KG1 (cell line): ENCODE measurements at places on chromosomes 2 and 18.

DNA sequence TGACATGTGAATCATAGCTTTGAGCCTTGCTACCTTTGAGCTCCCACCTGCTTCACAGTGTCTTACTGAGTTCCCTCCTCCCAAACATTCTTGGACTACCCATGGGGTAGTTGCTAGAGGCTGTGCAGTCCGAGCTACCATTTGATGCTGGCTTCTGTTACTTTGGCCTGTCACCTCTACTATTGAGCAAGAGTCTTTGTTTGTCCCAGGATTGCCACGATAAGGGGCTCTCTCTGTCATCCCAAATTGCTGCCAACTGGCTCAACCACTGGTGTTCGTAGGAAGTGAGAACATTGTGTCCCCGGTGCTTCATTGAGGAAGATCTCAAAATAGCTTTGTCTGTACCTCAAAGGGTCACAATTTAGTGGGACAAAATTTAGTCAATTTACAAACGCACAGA lies 59.1 kb upstream of the PAX8 start:
- no peak for DNase-seq

DNA sequence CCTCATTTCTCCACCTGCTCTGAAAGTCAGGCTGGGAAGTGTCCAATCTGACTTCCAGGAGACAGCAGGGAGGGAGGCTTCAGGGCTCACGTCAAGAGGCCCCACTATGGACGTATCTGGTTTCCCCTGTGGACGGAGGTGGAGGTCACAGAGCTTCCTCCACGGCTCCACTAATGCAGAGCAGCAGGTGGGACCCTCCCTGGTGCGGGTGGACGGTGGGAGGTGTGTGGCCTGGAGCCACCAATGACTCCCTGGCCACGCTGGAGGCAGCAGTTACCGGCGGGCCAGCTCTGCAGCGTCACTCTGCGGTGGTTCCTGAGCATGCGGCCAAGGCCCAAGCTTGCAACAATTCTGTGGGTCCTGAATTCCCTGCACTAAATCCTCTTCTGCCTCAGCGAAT lies 9.0 kb downstream of the CRACDL start:
- no peak for DNase-seq

DNA sequence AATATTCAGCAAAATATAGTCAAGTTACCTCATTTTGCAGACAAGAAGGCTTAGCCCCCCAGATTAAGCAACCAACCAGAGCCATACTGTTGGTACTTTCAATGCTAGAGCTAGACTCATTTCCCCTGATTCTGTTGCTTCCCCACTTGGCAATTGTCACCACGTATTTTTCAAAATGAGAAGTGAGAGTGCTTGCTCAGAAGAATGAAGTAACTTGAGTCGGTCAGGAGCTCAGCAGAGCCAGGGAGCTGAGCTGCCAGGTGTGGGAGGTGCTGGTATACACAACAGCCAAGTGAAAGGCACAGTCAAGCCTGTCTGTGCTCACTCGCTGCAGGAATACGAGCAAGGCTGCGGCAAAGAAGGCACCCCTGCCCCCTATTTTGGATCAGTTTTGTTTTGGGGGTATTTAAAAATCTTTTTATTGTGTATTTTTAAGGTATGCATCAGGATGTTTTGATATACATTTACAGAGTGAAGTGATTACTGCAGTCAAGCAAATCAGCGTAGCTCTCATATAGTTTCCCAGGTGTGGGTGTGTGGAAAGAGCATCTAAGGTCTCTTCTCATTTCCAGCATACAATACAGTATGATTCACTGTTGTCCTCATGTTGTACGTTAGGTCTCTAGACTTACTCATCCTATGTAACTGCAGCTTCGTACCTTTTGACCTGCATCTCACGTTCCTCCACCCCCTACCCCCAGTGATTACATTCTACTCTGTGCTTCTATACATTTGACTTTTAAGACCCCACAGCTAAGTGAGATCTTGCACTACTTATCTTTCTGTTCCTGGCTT lies 62.4 kb downstream of the MRPS9 start:
- no peak for DNase-seq

DNA sequence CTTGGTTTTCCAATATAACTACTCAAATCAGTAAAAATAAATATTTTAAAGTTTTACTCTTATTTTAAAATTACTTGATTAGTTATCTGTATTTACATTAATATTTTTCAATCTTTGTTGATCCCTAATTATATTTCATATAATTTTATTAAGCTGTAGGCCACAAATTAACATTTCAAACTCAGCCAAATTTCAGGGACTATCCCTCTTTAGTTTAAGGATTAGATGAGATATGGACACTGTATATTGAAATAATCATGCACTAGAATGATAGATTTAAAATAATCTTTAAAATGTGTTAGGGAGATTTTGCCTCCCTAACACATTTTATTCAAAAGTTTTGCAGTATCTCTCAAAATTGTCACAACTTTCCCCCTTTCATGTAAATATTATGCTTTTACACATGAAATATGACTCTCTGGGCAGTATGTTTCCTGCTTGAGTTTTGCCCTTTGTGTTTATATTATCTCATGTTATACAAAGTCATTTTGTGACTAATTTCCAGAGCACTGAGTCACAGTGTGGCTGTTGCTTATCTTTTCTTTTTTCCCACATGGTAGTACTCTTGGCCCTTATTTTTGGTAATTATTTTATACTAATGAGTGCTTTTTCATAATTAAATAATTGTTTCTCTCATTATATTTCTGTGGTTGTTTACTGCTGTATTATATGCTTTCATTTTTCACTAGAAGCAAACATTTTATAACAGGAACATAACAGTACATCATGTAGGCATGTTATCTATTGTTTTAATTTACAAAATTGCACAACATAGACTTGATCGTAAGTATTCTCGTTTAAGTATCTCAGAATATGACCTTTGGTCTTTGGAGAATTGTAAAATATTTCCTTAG lies 1.2 kb downstream of the TFPI start:
- no peak for DNase-seq

GRCh38 chr2:88563129-88563528 lies 64.1 kb downstream of the EIF2AK3 start:
- no peak for DNase-seq

DNA sequence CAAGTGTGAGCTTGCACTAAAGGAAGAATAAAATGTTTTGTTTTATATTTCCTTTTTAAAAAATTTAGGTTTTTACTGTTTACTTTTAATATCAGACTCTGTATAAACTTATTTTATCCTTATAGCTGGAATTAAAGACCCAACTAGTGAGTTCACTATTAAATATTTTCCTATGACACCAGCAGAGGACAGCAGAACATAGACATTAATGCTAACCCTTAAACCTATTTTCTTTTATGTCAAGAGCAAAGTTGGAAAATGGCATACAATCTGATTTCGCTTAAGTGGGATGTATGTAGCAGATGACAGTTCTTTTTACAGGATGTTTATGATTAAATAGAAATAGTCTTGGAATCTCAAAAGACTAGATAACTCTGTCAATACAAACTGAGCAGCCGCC lies 188.2 kb upstream of the XIRP2 start:
- DNase-seq = no peak

GRCh38 chr2:109481196-109481555 lies 132.6 kb downstream of the SEPTIN10 start:
- DNase-seq = no peak

DNA sequence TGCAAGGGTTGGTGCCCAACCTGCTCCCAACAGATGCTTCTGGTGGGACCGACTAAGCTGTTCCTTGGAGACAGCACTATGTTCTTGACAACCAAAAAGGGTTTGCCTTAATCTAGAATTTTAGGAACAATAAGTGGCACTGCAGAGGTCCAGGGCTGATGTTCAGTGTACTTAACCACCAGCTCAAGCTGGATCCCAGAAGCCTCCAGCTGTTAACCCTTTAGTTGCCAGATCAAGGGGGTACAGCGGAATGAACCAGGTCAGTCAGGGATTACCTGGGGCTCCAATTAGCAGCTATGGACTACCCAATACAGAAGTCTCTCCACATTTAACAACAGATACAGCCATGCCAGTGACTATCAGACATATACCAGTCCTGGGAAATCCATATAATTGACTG lies 3.5 kb downstream of the GPR75 start:
- no peak for DNase-seq

DNA sequence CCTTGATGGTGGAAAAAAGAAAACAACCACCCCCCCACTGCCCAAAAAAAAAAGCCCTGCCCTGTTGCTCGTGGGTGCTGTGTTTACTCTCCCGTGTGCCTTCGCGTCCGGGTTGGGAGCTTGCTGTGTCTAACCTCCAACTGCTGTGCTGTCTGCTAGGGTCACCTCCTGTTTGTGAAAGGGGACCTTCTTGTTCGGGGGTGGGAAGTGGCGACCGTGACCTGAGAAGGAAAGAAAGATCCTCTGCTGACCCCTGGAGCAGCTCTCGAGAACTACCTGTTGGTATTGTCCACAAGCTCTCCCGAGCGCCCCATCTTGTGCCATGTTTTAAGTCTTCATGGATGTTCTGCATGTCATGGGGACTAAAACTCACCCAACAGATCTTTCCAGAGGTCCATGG lies 28.0 kb downstream of the MAL start:
- no peak for DNase-seq

DNA sequence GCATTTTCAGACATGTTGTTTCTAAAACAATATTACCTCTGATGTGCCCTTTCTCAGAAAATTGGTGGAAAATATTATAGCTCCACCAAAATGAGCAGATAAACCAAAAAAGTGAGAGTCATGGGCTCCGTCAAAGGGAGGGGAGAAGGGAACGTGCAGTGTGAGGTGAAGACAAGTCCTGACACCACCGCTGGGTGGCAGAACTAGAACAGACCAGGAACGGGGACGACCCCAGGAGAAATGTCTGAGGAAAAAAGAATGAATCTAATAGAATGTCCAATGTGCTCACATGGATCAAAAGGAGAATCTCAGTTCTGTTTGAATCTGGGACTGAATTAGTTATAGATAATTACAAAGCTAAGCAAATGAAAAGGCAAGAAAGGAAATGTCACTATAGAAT lies 22.6 kb upstream of the BCL2 start:
- DNase-seq = no peak

DNA sequence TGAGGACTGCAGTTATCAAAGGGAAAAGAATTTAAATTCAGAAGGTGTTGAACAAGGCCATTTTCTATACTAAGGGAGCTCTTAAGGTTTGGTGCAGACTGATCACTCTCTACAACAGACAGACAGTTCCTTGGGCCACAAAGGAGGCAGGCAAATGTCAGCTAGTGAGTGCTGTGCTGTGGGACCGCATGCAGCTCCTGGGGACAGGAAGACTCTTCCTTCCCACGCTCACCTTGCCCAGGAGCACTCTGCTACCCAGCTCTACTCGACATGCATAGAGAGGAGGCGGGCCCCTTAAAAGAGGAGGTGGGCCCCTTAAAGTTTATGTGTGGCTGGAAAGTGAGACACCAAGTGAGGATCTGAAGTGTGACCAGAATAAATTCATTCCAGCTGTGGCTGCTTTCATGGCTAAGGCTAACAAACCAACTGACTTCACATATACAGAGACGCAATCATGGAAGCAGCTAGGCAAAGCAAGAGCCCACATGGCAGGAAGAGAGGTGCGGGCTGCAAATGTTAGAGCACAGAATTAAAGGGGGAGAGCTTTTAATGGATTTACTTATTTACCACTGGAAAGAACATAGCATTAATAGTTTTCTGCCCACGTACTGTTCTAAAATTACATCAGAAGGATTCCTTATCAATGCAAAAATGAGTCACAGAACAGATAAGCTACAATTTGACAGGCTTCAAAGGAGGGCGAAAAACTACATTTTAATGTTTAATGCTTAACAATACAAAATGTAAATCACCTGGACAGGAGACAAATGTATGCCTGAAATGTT lies 101.4 kb upstream of the RNU4ATAC start:
- DNase-seq = no peak

GRCh38 chr2:222451224-222451674 lies 26.9 kb downstream of the SGPP2 start:
- DNase-seq = no peak

DNA sequence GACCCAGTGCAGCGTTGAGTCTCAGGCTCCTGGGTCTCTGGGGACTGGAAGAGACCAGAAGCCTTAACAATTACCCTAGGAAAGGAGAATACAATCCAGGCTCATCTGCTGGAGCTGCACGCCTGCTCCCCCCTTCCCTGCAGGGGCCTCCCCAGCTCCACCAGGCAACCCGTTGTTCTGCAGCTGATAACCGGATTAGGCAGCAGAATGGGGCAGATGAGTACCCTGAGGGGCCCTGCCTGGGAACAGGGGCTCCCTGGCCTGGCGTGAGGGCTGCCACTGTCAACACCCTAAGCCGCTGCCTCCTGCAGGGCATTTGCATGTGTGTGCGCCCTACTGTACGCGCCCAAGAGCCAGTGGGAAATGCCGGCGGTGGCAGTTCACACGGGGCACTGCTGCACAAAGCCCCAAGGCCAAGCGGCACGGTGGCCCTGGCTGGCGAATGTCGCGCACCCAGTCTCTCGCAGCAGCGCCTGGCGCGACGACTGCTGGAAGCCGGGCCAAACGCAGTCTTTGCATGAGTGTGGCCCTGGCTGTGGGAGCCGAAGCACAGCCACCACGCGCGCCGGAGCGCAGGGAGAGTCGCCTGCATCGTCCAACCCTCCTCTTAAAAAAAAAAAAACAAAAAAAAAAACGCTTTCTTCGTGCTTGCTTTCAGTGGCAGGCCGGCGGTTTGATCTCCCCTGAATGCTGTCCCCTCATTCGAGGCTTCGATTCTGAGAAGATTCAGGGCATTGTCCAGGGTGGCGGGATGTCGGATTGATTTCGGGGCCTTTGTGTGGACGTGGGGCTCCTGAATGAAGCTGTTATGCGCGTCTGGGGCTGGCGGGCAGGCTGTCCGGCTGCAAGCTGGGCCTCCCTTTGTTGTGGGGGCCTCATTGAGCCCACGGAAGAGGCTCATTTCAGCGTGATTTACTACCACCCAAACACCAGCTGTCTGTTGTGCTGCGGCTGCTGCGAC lies 63.8 kb downstream of the SETBP1 start:
- DNase-seq = no peak

DNA sequence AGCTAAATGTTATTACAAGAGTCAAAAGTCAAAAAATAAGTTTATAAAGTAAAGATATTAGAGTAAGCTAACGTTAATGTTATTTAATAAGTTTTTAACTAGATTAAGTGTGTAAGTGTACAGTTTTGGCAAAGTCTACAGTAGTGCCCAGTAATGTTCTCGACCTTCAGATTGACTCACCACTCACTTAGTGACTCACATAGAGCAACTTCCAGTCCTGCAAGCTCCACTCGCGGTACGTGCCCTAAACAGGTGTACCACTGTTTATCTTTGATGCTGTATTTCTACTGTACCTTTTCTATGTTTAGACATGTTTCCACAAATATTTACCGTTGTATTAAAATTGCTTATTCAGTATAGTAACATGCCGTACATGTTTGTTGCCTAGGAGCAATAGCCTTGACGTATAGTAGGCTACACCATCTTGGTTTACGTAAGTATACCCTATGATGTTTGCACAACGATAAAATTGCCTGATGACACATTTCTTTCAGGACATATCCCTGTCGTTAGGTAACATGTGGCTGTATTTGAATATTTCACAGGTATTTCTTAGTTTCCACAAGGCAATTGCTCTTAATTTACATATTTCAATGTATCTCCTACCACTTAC lies 1641.9 kb upstream of the PIK3C3 start:
- no peak for DNase-seq

- DNase-seq = no peak
These were observed 159.3 kb upstream of the SLC8A1 start for GRCh38 chr2:40611196-40611595.
